Foreskin melanocyte (primary cell): ENCODE measurements at places on chromosomes 5 and 9.

DNA sequence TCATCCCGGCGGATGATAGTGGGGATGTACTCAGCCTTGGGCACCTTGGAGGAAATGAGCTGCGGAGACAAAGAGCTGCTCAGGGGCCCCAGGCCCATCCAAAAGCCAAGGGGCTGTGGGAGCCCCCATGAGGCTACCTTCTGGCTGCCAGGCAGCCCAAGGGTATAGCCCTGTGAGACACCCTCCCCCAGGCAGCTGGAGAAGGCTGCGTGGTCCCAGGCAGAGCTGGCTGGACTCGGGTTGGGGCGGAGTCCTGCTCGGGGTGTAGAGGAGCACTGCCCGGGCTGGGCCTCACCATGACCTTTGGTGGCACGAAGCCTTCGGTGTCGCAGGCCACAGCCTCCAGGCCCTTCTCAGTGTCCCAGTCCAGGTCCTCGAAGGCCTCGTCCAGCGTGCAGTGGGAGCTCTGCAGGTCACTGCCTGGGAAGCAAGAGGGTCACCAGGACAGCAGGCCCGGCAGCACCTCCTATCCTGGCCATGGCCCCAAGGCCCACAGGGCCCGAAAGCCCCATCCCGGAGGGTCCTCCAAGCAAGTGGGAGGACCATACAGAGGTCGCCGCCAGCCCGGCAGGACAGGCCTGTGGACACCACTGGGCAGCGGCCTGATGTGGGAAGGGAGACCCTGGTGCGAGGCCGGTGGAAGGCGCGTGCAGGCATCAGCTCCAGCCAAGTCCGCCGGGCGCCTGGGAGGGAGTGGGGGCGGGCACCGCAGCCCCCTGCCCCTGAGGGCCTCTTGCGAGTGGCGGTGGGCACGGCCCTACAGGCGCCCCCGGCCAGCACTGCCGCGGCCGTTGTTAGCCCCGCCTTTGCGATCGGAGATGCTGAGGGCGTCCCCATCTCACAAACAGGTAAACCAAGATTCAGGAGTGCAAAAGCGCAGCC is 6.1 kb downstream of the NSMF start:
- DNase-seq = no peak

DNA sequence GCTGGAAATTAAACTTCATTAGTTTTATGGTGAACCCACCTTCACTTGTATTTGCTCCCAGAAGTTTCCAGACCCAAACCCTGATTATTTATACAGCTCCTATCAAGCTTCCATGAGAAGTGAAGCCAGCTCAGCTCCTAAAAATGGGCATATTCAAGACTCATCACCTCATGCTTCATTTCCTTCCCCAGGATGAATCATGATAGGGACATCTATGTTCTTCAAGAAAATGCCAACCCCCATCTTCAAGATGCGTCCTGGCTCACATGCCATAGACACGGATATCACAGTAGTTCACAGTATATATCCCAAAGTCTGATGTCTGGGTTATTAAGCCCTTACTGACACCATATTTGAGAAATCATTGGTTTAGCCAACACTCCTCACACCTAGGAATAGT is 217.6 kb downstream of the NPR3 start:
- no peak for DNase-seq

DNA sequence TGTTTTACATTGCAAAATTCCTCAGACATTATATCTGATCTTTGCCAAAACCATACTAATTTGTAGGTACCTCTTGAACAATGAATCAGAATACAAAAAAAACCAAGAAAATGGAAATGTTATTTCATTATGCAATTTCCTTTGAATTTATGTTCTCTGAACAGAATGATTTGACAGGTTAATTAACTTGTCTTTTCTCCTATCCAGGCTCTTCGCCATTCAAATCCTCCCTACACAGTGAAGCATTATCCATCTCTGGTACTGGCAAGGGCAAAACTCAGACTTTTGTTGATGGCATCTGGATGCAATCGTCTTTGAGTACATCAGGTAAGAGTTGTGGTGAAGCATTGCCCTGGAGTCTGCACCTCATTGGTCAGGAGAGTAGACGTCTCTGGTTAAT is 655.7 kb upstream of the ITGA1 start:
- no peak for DNase-seq

DNA sequence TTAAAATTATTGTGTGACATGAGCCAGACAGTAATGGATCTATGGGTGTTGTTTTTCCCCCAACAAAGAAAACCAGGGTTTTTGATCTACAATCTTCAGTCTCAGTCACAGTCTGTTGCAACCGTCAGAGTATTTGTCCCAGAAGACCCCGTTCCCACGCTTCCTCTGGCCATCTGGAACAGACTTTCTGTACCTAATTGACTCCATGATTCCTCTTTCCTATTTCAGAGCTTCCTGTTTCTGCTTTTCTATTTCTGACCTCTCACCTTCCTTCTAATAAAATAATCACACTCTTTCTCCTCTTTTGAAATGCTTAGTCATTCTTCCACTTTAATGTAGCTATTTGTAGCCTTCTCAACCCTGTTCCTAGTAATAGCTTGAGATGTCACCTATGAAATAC is 1044.8 kb downstream of the DTWD2 start:
- no peak for DNase-seq

- no peak for DNase-seq
Observed at GRCh38 chr5:71456362-71456743, 902 bp downstream of the BDP1 start.

GRCh38 chr9:129414993-129415941 is 205.6 kb downstream of the C9orf50 start:
- DNase-seq = no peak
